Stimulated activated CD4-positive, alpha-beta T cell treated with anti-CD3 and anti-CD28 coated beads, TNF-alpha, amount 100 ng/mL, for 24 hours (primary cell): ENCODE measurements at places on chromosomes 2 and 18.

DNA sequence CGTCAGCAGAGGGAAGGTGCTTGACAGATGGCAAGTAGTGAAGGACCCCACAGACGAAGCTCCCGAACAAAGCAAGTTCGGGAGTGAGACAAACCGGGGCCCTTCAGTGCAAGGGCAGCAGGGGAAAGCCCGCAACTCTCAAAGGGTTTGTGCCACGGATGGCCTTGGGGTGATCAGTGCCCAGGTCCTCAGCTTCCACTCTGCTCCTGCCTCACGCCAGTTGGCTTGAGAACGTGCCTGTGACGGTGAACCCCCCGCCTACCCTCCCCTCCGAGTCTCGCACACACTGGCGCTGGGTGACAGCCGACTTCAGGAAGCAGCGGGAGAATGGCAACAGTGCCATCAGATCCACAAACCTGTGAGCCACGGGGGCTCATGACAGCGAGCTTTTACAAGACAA lies 56.8 kb upstream of the SALL3 start:
- DNase-seq = no peak

GRCh38 chr2:72115110-72116080 lies 32.3 kb downstream of the CYP26B1 start:
- DNase-seq = no peak

- DNase-seq = no peak
Observed at GRCh38 chr2:43605851-43606250, 10.0 kb upstream of the THADA start.

- no peak for DNase-seq
Observed at GRCh38 chr18:63725682-63726480, 23.1 kb downstream of the SERPINB11 start.
